ENCODE measurements at places on chromosomes 7 and 10. TPM values are rescaled to one million over a fixed set of nuclear protein-coding genes. Genes with fewer than 3 reads are reported as not detected.

DNA sequence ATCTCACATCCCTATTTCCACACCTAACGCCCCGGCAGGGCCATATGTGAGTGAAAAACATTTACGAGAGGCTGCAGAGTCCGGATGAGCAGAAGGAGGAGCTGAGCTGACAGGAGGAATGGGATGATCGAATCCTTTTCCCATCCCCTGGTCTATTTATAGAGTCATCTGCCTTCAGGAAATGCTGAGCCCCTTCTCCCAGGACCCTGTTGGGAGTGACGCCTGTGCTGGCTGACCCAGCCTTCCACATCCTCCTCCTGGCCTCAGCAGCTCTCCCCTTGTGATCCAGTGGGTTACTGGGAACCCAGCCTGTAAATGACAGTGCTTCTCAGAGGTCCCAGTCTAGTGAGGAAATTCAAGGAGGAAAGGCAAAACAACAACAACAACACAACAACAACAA lies 16.6 kb downstream of the DENND2A start:
- no peak overlapping the region for H3K27ac ChIP-seq
- DNase-seq: no peak
- H3K27me3 ChIP-seq: peaks cover 7% of the 10 kb centered on the region
- H3K4me1 ChIP-seq: no peaks in the 10 kb centered on the region
- H3K36me3 ChIP-seq: no peaks in the 10 kb centered on the region
- no peak overlapping the region for H3K4me3 ChIP-seq

DNA sequence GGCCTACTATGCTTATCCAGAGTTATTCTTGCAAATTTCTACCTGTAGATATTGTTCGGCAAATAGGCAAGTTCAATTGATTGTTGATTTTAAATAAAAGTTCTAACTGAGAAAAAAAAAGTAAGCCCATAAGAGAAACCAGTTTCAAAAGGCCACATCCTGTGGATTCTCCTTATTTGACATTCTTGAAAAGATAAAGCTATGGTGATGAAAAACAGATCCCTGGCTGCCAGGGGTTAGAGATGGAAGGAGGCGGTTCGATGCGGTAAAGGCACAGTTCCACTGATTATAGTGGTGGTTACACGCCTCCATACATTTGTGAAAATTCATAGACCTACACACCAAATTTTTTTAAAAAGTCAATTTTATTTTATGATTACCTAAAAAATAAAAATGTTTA lies 347.8 kb downstream of the KCNMA1 start:
- no peak overlapping the region for H3K27ac ChIP-seq
- no peaks in the 10 kb centered on the region for H3K4me1 ChIP-seq
- H3K27me3 ChIP-seq: peaks cover 4% of the 10 kb centered on the region
- no peak overlapping the region for H3K4me3 ChIP-seq

ZNF804B gene
- not detected for total RNA-seq

LIPM gene
- not detected for total RNA-seq

DNA sequence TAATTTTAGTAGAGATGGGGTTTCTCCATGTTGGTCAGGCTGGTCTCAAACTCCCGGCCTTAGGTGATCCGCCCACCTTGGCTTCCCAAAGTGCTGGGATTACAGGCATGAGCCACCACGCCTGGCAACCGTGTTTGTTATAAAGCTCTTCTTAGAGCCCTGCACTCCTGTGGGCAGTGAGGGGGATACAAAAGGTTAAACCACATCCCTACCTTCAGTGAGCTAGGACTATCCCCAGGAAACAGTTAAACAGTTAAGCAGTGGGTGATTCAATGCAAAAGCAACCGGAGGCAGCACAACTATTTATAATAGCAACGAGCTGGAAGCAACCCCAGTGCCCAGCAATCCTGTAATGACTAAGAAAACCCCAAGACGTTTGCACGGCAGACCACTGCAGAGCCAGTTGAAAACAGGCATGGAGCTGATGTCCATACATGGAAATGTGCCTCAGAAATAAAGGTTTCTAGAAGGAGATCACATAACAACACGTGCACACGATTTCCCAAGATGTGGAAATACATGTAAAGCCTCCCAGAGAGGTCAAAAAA lies 107.2 kb upstream of the LYZL2 start:
- H3K27ac ChIP-seq: peak overlapping the region; percentile 84
- peak; percentile 21 for DNase-seq
- peaks cover 24% of the 10 kb centered on the region for H3K4me1 ChIP-seq
- H3K27me3 ChIP-seq: no peaks in the 10 kb centered on the region

TBXAS1 gene
- total RNA-seq: 3.1 TPM

- DNase-seq: no peak
- H3K36me3 ChIP-seq: no peaks in the 10 kb centered on the region
- H3K27ac ChIP-seq: no peak overlapping the region
- H3K4me3 ChIP-seq: no peak overlapping the region
Observed at GRCh38 chr10:104080762-104081161, 4.9 kb downstream of the COL17A1 start.

All from activated T-helper 1 cell treated with anti-CD3 and anti-CD28 coated beads, Interleukin-12 subunit alpha, Interleukin-12 subunit beta, Interleukin-2, Interleukin-4 antibody, amounts not matched to agents 30 ng/mL and 10 ng/mL and 1 ng/mL, durations not matched to agents 14 hours and 24 hours and 36 hours (primary cell).